ENCODE measurements at places on chromosomes 5 and 9.

DNA sequence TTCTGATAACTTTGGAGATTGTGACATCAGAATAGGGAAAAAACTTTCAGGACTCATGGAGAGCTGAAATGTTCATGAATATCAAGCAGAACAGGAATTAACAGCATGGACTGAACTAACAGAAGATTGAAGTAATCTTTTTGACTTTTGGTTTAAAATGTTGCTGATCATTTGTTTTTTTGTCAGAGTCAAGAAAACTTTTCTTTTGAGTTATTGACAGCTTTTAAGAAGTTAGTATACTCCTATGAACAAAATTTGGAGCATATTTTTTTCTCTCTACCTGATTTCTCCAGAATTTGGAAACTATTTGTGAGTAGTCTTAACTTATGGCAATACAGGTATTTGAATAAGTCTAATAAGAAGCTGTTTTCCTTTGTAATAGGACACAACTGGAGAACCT is 244.3 kb upstream of the KLF9 start:
- DNase-seq = no peak

- DNase-seq = no peak
Observed at GRCh38 chr5:13278811-13279210, 665.7 kb downstream of the DNAH5 start.

DNA sequence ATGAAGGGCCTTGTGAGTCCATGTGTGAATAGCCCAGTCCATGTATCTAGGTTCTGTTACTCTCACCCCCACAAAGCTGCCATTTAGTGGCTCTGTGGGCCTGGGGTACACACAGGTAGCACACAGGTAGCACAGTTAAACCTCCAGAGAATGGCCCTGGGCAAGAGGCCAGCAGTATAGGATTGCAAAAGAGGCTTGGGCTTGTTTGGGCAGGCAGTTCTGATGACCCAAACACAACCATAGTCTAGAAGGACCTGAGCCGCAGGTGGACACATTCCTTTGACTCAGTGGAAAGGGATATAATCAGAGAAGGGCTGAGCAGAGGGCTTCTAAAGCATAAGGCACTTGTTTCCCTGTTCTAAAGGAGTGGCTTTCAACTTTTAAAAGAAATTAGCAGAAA is 326.8 kb upstream of the SGCD start:
- DNase-seq = no peak

- peak; percentile 25 for DNase-seq
Observed at GRCh38 chr9:115200711-115201505, 83.0 kb upstream of the TNC start.

Measured in prostate gland (tissue), 2 donors.